Stimulated activated CD8-positive, alpha-beta memory T cell treated with anti-CD3 and anti-CD28 coated beads, Interleukin-4, amount 100 ng/mL, for 1 hour (primary cell): ENCODE measurements at places on chromosomes 4 and X.

- DNase-seq, result no peak
Observed at GRCh38 chrX:47283015-47283771, 50.4 kb downstream of the USP11 start.

- DNase-seq, result no peak
Observed at GRCh38 chrX:31201503-31201902, 129.7 kb upstream of the FTHL17 start.

- no peak for DNase-seq
Observed at GRCh38 chr4:186829097-186829496, 105.4 kb upstream of the FAT1 start.

GRCh38 chr4:46081674-46082073, 42.2 kb downstream of the GABRG1 start:
- no peak for DNase-seq

DNA sequence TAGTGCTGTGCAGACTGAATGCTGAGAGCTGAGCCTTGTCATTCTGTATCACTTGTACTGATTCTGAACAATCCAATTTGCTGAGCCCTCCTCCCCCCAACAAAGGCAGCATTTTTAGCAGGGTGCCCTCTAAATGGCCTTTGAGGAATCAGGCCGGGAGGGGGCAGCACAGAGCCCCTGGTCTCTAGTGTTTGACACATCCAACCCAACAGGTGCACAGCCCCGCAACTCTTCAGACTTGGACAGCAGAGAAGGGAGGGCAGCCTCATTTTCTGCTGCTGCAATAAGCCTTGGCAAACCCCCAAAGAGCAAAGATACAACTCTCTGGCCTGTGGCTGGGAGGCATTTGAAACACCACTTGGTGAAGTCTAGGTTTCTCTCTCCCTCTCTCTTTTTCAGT, 3.4 kb downstream of the ATP1B4 start:
- DNase-seq, result peak; percentile 7

- DNase-seq, result no peak
Observed at GRCh38 chr4:125649452-125649851, 334.7 kb downstream of the FAT4 start.

DNA sequence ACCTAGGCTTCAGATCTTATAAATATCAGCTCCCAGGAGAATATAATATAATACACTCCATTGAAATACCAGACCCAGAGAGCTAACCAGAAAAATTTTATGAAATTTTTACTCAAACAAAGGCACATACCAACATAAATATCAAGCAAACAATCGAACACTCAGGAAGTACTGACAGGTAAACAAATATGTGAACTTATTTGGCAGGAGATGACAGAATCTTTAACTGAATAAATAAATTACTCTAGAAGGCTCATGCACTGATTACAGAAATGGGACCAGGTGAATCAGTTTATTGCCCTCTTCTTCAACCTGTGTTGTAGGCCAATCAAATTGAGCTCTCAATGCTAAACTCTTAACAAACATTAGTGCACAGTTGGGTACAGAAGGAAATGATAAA, 225.2 kb upstream of the PABPC4L start:
- no peak for DNase-seq

DNA sequence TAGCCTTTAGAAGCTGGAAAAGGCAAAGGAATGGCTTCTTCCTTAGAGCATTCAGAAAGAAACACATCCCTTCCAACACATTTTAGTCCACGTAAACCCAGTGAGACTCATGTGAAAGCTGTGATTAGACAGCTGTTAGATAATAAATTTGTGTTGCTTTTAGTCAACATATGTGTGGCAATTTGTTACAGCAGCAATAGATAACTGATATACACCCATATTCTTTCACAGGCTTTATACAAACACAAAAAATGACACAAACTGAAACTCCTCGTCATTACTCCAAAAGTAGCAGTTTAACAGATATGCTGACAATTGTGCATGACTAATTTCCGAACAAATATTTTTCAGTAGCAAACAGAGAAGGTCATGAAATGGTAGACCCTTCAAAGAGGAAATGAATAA, 65.3 kb downstream of the ANTXR2 start:
- DNase-seq, result no peak

DNA sequence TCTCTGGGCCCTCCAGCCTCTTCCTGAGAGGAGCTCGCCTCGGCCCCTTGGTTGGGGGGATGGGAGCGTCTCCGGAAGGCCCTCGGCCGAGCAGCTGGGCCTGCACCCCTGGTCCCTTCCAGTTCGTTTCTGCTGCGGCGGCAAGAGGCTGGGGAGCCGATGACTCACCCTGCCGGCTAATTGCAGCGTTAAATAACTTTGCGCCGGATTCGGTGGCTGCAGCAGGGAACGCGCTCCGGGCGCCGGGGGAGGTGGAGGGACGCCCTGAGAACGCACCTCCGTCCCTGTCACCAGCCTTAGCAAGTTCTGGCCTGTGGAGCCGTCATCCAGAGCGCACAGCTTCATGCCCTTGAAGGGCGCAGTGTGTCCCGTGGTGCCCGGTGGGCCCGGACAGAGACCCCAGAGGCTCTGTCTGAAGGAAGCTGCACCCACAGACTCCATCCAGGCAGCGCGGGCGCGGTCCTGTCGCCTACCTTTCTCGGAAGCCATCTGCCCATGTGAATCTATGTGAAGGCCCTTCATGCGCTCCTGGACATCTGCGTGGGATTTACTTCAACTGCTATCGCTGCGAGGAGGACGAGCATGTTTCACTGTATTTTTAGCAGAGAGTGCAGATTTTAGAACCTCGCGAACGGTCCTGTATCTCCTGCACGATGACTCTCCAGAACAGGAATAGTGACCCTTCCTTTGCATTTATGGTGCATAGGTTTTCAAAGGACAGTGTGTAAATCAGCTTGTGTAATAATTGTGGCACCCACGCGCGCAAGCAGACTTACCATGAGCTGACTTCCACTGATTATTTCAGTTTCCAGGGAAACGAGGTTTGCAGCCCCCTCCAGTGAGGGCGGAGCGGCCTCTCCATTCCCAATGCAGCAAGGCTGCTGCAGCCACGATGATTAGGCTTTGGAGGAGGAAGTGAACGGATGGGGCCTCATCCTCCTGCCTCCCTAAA, 1.7 kb upstream of the TMEM271 start:
- no peak for DNase-seq
